Kidney glomerular epithelial cell (primary cell): ENCODE measurements at places on chromosomes 2 and 18.
A peak's percentile ranks its signal among the peaks of the same experiment; 100 is the strongest.

DNA sequence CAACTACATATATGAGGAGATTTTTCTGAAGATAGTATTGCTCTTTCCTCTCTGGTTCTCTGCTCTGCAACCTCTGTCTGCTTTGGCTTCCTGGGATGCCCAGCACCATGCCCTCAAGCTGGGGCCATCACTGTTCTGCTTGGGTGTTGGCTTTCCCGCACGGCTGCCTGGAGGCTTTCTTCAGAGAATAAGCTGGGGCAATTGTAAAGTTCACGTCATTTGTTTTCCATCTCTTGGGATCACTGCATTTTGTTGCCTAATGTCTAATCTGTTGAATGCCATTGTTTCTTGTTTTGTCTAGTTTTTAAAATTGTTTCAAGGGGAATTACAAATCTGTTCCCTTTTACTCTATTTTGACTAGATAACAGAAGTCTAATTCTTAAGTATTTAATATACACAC is 437.3 kb upstream of the NRP2 start:
- DNase-seq, result no peak

DNA sequence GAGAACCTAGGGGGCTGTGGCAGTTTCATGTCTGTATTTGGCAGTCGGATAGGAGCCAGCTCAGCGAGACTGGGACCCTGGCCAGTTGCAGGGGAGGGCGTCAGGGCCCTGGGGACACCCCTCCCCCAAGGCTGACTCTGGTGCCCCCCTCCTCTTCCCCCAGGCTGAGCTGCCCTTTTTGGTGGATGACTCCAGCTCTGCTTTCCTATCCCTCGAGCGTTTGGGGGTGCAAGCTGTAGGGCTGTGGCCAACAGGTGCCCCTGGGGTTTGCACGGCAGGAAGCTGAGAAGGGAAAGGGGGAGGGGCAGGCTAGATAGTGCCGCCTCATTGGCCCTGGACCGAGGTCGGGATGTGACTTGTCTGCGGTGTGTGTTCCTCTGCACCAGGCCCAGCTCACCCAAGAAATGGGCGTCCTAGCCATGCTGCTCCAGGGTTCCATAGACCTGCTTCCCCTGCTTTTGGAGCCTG is 26.4 kb downstream of the SPEG start:
- DNase-seq, result no peak

GRCh38 chr2:126344493-126344892 is 311.5 kb upstream of the GYPC start:
- DNase-seq, result no peak

- DNase-seq, result no peak
These were observed 65.8 kb upstream of the SLC35F5 start for GRCh38 chr2:113822087-113822815.

DNA sequence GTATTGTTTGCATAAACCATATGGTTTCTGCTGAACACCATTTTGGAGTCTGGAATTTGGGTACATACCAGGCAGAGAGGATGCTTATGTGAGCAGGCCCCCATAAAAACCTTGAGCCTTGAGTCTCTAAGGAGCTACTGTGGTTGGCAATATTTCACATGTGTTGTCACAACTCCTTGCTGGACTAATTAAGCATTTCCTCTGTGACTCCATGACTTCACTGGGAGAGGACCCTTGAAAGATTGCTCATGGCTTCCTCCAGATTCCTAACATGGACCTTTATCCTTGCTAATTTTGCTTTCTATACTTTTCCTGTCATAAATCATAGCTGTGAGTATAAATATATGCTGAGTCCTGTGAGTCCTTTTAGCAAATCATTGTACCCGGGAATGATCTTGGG is 7.6 kb upstream of the COQ10B start:
- DNase-seq, result no peak

- no peak for DNase-seq
These were observed 64.0 kb downstream of the STPG4 start for GRCh38 chr2:47091118-47091517.

- no peak for DNase-seq
These were observed 28.9 kb downstream of the TOGARAM2 start for GRCh38 chr2:29009711-29010677.

DNA sequence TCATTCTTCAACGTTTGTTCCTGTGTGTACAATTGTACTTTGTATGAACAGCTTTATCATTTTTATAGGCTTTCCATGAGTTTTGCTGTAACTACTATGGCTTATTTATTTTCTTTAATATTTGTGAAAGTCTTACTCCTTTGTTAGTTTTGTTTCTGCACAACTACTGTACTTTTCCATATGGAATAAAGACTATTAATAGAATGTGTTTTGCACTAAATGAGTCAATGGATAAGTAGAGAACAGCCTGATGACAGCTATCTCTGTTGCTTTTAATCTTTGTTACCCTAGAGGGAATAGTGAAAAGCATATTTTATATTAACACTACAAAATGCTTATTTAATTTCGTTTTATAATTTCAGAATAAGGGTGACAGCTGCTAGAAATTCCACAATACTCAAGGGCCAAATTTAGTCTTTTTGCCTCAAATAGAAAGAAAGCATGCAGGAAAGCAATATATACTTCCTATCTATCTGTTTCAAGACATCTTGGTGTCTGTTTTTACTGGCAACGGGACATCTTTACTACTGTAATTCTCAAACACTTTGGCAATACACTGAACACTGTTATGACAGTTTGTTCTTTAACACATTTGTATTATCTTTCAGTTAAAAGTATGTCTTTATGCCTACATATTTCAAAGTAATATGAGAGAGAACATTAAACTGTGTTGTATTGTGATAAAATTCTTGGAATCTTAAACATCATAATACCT is 53.9 kb downstream of the WDSUB1 start:
- DNase-seq, result no peak

- no peak for DNase-seq
These were observed 127.0 kb downstream of the ST6GAL2 start for GRCh38 chr2:106758901-106759497.

DNA sequence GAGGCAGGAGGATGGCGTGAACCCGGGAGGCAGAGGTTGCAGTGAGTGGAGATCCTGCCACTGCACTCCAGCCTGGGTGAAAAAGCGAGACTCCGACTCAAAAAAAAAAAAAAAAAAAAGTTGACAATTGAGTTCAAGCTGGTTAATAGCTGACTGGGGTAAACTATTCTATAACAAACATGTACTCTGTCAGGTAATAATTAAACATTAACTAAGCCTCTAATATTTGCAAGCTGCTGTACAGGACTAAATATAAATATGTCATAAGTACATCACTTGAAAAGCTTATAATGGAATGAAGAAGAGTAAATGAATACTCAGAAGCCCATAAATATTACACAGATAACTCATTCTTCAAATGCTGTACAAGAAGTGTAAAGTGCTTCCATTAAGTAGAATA is 190.4 kb upstream of the CRIM1 start:
- no peak for DNase-seq

DNA sequence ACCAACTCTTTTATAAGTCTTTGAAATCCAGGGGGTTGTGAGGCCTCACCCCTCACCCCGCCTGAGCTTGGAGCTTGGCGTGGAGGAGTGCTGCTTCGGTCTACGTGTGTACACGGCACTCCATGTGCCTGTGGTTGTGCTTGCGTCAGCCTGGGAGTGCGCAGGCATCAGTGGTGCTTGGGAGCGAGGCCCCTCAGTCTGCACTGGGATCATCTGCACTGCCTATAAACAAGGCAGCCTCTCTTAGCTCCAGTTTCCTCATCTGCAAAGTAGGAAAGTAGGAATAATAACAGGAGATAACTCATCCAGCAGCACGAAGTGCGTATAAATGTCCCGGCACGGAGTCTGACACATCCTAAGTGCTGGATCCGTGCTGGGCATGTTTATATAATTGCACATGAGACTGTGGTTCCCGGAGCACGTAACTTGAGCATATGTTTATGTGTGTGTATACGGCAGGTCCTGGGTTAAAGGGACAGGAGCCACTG is 1.2 kb downstream of the GYPC start:
- peak; percentile 62 for DNase-seq

DNA sequence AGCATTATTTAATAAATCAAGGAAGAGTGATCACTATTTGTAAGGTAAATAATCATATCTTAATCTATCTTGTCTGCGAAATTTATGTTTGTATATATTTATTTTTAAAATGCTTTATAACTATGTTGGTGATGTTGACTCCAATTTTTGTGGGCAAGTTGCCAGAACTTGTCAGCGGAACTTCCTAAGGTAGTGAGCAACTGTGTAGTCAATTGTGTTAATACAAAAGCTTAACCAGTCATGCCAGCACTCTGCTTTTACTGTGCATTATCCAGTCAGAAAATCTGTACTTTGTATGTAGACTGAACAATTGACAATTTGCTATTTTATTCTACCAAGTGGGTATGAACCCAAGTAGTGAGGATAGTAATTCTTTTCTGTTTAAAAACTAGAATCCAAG is 61.9 kb upstream of the RND3 start:
- no peak for DNase-seq

GRCh38 chr2:23602116-23602515 is 217.1 kb downstream of the KLHL29 start:
- DNase-seq, result no peak

GRCh38 chr2:28643911-28644334 is 107.7 kb upstream of the PPP1CB start:
- peak; percentile 14 for DNase-seq

GRCh38 chr2:237473878-237474441 is 13.1 kb upstream of the MLPH start:
- no peak for DNase-seq

GRCh38 chr2:62118160-62118559 is 77.8 kb upstream of the B3GNT2 start:
- DNase-seq, result no peak

DNA sequence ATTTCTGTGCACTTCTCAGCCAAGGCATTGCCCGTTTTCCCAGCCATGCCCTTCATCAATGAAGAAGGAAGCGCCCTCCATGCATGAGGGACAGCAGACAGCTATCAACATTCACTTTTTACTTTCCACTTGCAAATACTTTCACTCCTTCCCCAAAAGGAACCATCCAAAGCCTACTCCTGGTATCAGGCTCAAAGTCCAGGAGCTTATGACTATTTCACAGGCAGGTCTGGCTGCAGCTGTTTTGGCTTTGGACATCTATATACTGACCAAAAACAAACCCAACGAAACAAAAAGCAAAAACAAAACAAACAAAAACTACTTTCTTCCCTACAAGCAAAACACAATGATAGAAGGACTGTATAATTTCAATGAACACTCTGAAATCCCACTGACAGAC is 825.1 kb downstream of the RNF144A start:
- DNase-seq, result no peak

DNA sequence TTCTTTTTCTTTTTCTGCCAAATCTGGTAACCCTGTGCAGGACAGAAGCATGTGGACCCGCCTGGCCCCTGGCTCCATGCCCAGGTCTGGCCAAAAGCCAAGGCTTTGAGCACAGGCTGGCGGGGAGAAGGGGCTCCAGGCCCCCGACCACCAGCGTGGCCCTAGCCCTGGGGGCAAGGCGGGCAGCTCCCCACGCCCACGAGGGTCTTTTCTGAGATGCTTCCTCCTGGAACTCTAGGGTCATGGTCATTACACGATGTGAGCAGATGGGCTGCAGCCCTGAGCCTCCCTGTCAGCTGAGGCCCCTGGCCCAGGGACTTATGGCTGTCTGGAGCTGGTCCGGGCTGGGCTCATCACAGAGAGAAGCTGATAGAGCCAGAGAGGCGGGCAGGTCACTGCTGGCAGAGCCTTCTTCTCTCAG is 5.7 kb upstream of the OTOS start:
- no peak for DNase-seq

- no peak for DNase-seq
These were observed 156.1 kb upstream of the VRK2 start for GRCh38 chr2:57890464-57890863.

DNA sequence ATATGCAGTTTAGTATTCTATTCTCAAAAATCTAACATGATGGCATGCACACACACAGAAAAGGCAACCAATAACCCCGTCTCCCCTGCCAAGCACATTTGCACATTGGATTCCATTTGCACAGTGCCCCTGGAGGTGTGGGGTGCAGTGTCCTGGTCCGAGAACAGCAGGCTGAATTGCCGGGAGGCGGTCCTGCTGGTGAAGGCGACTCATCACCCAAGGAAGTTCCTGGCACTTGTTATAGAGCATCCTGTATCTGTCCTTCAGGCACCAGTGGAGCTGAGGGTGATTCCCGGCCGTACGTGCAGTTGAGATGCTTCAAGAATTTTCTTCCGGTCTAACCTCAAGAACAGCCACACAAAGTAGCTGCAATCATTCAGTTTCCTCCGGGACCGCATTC is 73.0 kb upstream of the RAB12 start:
- peak; percentile 29 for DNase-seq

- no peak for DNase-seq
These were observed 44.4 kb downstream of the EN1 start for GRCh38 chr2:118803012-118803411.

GRCh38 chr2:113012436-113013335 is 7.4 kb downstream of the IL36A start:
- DNase-seq, result peak; percentile 15

- DNase-seq, result no peak
These were observed 63.9 kb downstream of the CD226 start for GRCh38 chr18:69883781-69884180.
